Fibroblast of the conjunctiva (primary cell): ENCODE measurements at places on chromosomes 1 and 21.
A peak's percentile ranks its signal among the peaks of the same experiment; 100 is the strongest.

DNA sequence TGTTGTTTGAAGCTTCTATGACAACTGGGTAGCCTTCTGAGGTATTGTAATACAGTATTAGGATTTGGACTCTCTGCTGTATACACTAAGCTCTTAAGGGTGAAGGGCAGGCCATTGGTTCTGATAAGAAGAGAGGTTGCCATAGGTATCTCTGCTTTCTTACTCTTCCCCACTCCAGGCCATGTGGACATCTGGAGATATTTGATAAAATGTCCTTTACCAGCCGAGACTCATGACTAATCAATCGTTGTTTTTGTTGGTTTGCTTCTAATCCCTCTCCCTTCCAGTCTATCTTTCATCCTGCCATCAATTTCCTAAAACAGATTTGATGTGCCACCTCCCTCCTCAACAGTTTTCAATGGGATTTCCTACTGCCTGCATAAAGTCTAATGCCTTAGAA lies 64.6 kb upstream of the WDR26 start:
- DNase-seq, result no peak

DNA sequence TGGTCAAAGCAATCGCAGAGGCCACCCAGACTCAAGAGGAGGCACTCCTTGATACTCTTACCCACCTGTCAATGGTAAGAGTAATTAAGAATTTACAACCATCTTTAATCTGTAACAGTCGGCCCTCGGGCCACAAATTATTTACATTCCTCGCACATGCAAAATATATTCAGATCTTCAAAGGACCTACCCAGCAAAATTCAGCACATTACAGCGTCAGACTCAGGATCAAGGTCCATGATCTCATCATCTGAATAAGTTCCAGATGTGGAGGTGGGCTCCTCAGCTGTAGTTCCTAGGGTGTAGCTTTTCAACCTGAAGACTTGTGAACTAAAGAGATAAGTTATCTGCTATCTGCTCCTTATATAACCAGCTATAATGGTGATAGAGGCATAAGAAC lies 17.1 kb upstream of the RNF11 start:
- DNase-seq, result no peak

GRCh38 chr21:35547946-35548774 lies 499.1 kb upstream of the RUNX1 start:
- no peak for DNase-seq

- DNase-seq, result no peak
These were observed 83.9 kb upstream of the NBPF4 start for GRCh38 chr1:108327534-108328466.

- no peak for DNase-seq
These were observed 101.2 kb downstream of the GLIS1 start for GRCh38 chr1:53637511-53638359.

DNA sequence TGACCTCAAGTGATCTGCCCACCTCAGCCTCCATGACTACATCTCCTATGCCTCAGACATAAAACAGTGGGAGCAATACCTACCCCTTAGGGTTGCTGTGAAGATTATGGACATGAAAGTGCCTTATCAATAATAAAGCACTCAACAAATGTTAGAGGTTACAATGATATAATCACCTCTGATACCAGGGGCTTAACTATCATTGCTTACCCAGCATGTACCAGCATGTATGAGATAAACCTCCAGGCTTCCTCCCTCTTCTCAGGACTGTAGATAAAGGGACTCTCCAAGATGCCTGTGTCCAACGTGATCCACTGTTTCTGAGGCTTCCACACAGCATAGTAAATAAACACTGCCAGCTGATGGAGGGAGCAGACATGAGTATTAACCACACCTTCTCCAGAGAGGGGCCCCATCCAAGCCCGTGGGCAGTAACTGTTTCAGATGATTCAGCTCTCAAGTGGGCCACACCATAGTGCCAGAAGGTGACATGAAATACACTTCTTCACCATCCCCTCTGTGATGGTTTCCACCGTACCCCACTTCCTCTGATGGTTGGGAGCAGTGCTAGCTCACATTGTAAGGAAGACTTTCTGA lies 26.2 kb downstream of the RHBDL2 start:
- no peak for DNase-seq

DNA sequence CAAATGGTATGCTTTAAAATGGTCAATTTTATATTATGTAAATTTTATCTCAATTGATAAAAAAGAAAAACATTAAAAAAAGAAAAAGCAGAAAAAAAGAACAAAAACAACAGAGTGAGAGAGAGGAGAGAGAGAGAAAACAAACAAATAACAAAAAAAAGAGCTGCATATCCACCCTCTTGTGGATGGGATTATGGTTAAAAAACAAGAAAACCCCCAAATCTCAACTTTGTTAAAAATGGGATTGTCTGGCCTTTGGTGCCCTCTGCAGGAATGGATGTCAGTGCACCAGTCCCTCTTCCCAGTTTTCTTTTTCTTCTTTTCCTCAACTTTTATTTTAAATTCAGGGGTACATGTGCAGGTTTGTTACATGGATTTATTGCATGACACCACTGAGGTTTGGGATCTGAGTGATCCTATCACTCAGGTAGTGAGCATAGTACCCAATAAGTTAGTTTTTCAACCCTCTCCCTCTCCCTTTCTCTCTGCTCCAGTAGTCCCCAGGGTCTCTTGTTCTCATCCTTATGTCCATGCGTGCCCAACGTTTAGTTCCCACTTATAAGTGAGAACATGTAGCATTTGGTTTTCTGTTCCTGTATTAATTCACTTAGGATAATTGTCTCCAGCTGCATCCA lies 28.1 kb downstream of the RNF187 start:
- peak; percentile 27 for DNase-seq

- peak; percentile 33 for DNase-seq
These were observed 284.6 kb downstream of the PTBP2 start for GRCh38 chr1:97006044-97006661.

DNA sequence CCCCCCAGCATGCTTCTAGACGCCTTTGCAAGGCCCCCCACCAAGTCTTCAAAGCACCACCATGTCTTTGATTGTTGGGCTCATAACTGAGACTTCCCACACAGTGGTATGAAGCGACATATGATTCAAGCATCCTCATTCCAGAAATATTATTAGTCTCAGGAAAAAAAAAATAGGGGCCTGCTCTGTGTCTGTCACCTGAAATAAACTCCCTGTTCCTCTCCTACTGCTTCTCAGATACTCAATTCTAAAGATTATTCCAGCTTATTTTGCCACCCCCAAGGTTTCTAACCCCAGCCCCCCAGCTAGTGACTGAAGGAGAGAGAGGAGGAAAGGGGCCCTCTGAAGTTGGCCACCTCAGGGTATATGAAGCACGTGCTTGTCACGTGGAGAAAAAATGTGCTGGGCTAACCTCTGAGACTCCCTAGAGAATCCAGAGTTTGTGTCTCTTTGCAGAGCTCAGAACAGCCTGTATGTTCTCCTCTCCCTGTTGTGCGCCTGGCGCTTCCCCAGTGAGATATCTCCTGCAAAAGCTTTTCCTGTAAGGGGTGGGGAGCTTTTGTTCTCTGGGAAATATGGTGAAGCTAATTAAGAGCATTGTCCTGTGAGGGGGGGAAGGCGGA lies 35.9 kb upstream of the RASAL2 start:
- DNase-seq, result peak; percentile 54

GRCh38 chr1:159853417-159854115 lies 8.9 kb downstream of the VSIG8 start:
- no peak for DNase-seq

DNA sequence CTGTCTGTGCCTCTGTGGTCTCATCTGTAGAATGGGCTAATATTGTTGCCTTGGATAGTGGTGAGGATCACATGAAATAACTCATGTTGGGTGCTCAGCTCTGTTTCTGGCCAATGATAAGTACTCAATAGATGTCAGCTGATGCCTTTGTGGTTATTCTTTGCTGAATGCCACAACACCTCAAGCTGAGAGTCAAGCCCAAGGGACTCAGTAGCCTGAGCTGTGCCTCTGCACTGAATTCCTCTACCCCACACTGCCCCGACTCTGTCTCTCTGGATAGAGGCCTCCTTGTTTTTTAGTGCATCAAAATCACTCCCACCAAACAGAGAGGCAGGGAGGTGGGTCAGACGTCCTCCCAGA lies 196.1 kb upstream of the VAMP3 start:
- DNase-seq, result no peak

DNA sequence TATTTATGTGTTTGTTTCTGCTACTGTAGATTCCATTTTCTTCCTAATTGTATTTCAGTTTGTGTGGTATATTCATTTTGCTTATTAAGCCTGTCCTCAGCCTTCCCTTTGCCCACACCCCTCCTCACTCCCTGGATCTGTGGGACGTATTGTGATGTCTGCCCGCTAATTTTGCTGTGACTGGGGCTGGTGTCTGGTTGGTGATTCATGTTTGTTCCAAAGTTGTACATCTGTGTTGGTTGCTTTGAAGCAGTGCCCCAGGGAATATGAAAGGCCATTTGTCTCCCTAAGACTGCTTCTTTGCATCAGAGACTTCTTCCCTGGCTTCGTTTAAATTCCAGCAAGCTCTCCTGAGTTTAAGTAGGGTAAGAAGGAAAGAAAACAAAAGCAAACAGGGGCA lies 289.5 kb upstream of the SGIP1 start:
- DNase-seq, result no peak

DNA sequence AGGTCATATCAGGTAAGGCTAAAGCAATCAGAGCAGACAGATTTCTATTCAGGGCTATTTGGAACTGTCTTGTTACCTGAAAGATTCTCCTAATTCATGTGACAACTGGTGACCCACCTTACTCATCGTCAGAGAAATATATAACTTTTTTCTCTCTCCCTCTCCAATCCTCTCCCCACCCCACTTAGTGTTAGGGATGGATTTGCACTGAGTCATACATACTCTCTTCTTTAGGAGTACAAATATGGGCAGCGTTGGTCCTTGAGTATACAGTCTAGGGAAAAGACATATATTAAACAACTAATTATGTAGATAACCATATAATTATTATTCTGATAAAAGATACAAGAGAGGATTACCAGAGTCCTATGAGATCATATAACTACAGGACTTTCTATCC lies 246.3 kb downstream of the HHIPL2 start:
- DNase-seq, result no peak

DNA sequence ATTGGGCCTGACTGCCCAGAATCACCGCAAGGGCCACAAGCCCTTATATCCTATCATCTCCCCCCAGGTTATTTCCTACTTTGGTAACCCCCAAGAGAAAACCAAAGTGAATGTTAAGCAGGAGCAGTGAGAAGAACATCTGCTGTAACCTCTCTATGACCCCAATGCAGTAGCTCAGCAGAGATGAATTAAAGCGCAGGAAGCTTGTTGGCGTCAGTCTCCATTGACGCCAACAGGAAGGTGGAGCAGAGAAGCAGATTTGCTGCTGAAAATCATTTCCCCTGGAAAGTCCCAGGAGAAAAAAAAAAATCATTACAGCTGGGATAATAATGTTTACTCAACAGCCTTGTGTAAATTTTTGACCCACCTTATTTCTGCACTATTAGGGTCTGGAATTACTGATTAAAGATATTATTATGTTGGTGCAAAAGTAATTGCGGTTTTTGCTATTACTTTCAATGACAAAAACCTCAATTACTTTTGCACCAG lies 33.2 kb upstream of the FAM163A start:
- no peak for DNase-seq

GRCh38 chr1:113088972-113089371 lies 16.0 kb downstream of the LRIG2 start:
- DNase-seq, result no peak

- DNase-seq, result peak; percentile 95
These were observed 84.7 kb upstream of the LYPLAL1 start for GRCh38 chr1:219088778-219089557.

DNA sequence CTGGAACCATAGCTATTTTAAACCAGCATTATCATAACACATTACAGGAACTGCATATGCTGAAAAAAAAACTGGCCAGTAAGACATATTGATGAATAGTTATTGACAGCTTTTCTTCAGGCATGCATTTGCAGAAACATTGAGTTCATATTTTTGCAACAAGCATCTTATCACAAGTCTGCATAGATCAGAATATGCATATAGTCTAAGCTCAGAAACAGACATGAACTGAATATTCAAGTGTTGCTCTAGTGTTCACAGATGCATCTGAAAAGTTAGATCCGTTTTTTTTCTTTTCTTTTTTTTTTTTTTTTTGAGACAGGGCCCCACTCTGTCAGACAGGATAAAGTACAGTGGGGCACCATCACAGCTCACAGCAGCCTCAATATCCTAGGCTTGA lies 22.8 kb downstream of the PRMT6 start:
- no peak for DNase-seq

GRCh38 chr21:14273736-14274538 lies 58.0 kb downstream of the RBM11 start:
- DNase-seq, result no peak

DNA sequence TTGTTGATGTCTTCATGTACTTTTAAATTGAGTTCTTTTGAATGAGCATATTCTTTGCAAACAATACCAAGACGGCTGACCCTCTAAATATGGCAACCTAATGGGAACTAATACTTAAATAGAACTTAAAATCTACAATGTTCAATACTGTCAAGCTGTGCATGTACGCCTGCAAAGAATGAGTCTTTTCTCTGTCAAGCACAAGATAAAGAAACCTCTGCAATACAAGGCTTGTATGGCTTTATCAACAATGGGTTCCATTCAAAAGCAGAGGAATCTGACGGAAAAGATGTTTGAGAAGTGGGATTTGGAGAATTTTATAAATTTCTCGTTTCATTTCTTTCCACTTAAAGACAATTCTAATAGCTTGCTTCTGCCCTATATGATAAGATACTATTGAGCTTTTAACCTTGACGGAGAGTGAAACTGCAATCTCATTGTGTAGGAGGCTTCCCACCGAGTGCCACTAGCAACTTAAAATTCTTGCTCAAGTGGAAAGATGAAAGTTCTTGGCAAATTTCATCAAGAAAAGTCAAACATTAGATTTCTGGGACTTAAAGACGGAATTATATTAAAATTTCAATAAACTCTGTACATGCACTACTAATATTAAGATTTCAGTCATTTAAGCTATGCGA lies 119.8 kb downstream of the RGS21 start:
- no peak for DNase-seq

DNA sequence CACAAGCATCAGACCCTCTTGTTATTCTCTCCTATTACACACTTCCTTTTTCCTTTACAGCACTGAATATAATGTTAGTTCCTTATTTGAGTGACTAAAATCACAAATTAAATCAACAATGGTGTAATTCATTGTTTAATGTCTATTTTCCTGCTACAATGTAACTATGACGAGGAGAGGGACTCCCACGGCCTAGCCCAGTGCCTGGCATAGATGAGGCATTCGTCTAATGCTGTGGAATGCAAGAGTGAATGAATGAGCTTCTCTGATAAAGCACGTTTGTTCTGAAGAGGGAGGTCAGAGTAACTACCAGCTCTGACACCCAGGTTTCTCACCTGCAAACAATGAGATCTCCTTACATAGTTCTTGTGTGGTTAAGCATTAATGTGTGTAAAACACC lies 479.4 kb downstream of the OMA1 start:
- DNase-seq, result no peak

- DNase-seq, result no peak
These were observed 200.0 kb downstream of the RHOU start for GRCh38 chr1:228935198-228935663.

- DNase-seq, result no peak
These were observed 11.8 kb upstream of the CELSR2 start for GRCh38 chr1:109237512-109237911.

DNA sequence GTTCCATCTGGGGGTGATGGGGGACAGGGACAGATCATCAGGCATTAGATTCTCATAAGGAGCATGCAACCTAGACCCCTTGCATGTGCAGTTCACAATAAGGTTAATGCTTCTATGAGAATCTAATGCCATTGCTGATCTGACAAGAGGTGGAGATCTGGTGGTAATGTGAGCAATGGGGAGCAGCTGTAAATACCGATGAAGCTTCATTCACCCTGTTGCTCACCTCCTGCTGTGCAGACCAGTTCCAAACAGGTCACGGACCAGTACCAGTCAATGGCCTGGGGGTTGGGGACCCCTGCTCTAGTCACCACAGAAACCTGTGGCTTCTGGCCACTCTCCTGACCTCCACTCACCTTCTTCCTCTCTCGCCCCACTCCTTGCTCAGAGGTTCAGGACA lies 229.9 kb downstream of the PTPRU start:
- DNase-seq, result no peak
